ENCODE measurements at places on chromosomes 3 and 15.

- no peak for DNase-seq
Observed at GRCh38 chr3:114115143-114115542, 58.6 kb downstream of the QTRT2 start.

GRCh38 chr3:188158731-188159310 is 4.9 kb downstream of the LPP start:
- no peak for DNase-seq

DNA sequence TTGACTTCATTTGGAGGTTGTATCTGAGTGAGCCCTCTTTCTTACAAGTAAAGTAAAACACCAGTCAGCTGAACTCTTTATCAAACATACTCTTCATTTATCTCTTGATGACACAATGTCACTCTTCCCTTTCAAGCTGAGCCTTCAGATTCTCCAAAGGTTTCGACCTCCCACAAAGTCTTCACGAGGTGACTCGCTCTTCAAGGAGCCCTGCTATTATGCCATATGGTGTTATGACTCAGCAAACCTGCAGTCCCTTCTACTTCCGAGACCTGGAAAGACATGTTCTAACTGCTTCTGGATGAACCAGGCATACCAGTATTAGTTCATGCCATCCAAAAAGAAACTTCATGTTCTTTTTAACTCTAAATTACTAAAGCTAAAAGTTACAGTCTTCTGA is 23.1 kb downstream of the AADAC start:
- DNase-seq: no peak

GRCh38 chr15:40990789-40991188 is 37.5 kb downstream of the CHAC1 start:
- no peak for DNase-seq

DNA sequence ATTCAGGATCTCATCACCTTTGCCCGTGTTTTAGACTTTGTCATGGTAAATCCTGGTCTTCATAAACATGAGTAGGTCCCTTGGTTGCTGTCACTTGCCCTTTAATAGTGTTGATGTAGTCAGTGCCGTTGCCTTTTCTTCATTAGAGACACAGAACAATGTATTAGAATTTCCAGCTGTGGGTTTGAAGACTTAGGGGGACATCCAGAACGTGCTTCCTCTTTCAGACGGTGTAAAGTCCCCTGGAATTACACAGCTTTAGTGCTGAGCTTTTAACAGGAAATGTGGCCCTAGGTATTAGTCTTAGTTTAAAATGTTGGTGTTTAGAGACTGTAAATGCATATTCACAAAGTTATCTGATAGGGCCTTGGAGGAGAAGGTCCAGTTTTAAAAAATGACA is 8.8 kb upstream of the LRCH3 start:
- DNase-seq: no peak

DNA sequence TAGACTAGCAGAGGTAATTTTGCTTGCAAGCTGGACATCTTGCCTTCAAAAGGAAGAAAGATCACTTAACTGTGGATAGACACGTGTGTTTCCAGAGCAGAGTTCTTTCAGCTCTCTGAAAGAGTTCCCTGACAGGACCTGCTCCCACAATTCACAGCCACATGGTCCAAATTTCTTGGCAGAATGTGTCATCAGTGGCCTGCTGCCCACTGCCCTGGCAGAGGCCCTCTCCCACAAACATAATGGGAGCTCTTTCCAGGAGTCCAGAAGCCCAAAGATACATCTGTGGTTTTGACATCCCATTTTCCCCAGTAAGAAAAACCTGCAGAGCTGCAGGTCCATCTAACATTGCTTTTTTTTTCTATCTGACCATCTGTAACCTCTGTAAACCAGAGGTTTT is 48.3 kb downstream of the SERPINI1 start:
- DNase-seq: no peak

- no peak for DNase-seq
Observed at GRCh38 chr3:183370391-183370790, 58.0 kb downstream of the MCF2L2 start.

GRCh38 chr3:48222616-48223513 is at the start of gene CAMP:
TSS of gene CAMP (plus strand) at chr3:48223495. CDS start at chr3:48223512, 17 bp downstream.
- DNase-seq: no peak

GRCh38 chr3:22691407-22691806 is 511.7 kb upstream of the UBE2E2 start:
- DNase-seq: no peak

DNA sequence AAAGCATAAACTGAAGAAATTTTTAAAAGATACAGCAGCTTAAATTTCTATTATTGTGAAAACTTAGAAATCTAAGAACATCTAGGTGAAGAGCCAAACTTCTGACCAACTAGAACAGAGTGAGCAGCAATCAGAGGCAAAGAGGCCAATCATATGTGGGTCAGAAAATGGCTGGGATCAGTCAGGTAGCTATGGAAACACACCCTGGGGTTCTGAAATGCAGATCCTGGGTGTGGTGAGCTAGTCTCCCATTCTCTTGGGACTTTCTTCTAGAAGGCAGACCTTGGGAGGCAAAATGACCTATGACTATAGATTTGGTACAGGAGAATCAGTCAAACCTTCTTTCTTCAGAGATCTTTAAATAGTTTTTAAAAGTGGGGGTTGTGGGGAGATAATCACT is 385.8 kb downstream of the TBC1D5 start:
- no peak for DNase-seq

- DNase-seq: no peak
Observed at GRCh38 chr3:166388321-166388720, 551.1 kb upstream of the BCHE start.

GRCh38 chr3:41690766-41691563 is 270.9 kb downstream of the ULK4 start:
- no peak for DNase-seq

GRCh38 chr15:98671060-98672008 is 23.0 kb downstream of the IGF1R start:
- no peak for DNase-seq

GRCh38 chr3:83074485-83074884 is 1313.0 kb upstream of the GBE1 start:
- no peak for DNase-seq

GRCh38 chr3:132984181-132984580 is 54.0 kb upstream of the TMEM108 start:
- DNase-seq: no peak

DNA sequence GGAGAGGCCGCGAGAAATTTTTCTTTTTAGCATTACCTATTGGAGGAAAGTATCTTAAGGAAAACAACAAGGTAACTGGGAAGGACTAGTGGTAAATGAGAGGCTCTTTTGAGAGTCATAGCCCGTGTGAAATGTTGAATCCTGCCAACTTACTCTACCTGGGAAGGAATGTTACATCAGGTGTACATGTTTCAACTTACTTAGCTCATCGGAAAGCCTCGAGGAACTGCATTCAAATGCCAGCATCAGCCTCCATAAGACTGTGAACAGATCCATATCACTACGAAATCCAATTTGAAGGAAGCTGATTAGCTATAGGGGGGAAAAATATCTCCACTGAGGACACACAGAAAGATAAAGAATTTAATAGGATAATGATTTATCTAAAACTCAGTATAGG is 72.3 kb upstream of the PDZRN3 start:
- DNase-seq: no peak

DNA sequence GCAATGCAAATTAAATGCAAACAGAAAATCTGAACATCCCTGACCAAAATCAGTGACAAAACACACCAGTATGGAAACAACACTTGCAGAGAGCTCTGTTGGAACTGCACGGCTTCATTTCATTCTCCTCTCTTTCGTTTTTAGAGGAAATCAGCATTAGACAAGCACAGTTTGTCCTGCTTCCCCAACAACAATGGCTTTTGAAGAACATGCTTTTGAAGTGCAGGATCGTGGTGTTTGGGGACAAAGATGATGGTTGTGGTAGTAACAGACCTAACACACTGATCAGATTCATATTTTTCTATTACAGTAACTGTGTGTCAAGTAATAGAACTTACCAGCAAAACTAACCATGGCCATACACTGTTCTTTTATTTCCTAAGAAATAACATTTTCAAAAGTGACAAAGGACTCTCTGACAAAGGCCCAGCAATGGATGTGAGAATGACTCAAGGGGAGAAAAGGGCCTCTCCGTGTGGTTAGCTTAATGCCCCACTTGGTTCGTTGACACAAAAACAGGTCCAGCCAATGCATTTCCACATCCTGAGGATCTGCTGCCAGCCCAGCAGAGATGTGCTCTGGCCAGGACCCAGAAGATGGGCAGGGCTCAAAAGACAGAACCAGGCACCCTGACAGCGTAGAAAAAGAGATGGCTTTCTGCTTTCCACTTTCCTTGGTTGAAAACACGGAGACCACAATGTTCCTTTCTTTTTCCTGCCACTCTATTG is 84.1 kb downstream of the CCNL1 start:
- DNase-seq: no peak

- no peak for DNase-seq
Observed at GRCh38 chr3:193439423-193439822, 60.9 kb upstream of the ATP13A5 start.

DNA sequence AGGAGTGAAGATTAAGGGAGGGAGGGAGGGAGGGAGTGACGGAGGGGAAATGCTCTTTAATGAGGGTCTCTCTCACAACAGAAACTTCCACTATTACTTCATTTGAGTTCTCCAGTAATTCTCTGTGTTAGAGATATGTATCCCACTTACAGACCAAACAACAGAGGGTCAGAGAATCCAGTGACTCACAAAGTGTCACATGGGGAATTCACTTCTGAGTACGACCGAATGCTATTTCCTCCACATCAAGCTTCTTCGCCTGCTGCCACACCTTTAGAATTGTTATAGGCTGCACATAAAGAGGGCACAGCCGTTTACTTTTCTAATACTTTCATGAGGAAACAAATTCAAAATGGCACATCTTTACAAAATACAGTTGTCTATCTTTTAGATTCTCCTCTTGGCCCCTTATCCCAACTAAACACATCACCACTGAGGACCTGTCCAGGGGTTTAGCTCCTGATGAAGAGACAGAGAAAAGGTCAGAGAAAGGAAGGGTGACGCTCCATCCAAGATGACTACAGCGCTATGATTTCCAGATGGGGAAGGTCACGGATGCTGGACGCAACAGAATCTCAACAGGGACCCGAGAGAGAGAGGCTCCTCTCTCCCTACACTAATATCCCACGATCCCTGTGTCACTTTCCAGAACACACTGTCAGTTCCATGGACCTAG is 119.0 kb downstream of the XXYLT1 start:
- DNase-seq: no peak

GRCh38 chr3:130517602-130518001 is 625 bp downstream of the COL6A6 start:
- DNase-seq: no peak

DNA sequence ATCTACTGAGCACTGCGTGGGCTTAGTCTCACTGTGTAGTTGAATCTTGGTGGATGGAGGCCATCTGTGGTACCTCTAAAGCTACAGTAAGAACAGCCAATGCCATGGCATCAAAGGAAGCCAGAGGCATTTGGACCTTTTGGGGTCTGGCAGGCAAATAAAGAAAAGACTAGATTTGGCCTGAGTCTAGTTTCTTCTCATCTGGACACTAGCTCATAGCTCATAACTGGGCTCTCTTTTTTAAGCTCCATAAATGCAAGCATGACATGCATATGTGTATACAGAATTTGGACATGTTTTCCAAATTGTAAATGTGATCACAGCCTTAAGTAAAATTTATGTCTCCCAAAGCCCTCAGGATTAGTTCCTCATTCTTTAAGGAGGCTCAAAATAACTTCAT is 107.5 kb downstream of the CNTN6 start:
- DNase-seq: no peak

DNA sequence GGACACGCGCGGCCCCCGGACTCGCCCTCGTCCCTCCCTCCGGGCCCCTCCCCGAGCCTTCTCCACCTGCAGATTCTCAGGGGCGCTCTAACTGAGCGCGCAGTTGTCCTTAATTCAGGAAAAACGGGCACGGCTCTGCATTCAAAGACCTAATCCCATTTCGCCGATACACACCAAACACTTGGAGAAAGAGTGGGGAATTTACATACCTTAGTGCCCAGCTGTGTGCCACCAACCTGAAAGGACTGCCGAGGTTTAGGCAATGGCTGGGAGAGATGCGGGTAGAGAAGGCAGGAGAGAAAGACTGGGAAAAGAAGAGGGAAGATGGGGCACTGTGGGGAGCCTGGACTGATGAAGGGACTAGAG is 21.8 kb downstream of the IGDCC3 start:
- no peak for DNase-seq

- DNase-seq: no peak
Observed at GRCh38 chr3:66404197-66404596, 96.6 kb downstream of the LRIG1 start.

DNA sequence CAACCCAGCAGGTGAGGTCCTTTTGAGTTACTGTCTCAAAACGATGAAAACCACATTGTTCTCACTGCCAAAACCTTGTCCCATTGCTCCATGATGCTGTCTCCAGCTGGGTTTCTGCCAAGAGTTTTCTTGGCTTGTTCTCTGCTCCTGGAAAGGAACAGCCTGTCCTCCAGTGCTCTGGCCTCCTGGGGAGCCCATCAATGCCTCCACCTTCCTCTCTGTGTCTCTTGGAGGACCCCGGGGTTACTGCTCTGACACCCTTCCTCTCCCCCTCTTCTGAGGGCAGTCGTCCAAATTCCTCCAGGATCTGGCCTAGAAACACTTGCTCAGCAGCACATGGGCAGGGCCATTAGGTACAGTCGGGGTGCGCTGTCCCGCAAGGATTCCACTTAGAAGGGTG is 63.9 kb upstream of the RGMA start:
- DNase-seq: no peak

DNA sequence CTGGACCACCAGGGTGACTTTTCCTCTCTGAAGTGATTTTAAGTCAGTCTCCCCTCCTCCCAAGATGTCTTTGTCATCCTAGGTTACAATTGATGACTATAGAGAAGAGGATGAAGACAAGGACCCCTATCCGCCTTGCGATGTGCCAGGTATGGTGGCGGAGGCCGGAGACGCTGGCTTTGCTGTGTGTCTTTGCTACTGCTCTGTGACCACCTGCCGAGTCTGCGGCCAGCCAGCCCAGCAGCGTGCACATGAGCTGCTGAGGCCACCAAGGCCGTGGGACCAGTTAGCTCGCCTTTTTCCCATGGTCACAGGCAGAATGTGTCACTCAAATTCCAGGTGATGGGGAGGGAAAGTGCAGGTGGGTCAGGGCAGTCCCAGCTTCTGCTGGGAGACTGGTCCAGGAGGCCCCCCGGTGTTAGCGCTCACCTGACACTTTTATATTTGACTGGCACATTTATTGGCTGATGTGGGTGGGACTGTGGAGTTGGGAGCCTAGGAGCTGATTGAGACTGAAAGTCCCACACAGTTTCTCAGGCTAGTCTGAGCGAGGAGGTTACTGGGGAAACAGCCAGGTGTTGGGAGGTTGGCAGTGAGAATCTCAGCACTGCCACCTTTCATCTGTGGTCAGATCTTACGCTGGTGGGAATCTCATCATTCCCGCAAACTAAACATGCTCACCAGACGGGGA is 114.1 kb downstream of the CHDH start:
- no peak for DNase-seq

GRCh38 chr15:66680502-66680901 is 21.5 kb upstream of the SMAD6 start:
- no peak for DNase-seq
